ENCODE measurements at places on chromosomes 2 and 18.

DNA sequence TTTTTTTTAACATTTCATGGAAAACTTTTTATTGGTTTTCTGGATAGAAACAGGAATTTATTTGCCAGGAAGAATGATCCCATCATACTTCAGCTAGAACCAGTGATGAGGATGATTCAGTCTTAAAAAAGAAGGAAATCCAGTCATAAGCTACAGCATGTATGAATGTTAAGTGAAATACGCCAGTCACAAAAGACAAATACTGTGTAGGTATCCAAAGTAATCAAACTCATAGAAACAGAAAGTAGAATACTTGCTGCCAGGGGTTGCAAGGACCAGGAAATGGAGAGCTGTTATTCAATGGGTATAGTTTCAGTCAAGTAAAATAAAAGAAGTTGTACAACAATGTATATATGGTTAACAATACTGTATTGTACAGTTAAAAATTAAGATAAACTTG lies 21.3 kb downstream of the PSME4 start:
- DNase-seq, result no peak

DNA sequence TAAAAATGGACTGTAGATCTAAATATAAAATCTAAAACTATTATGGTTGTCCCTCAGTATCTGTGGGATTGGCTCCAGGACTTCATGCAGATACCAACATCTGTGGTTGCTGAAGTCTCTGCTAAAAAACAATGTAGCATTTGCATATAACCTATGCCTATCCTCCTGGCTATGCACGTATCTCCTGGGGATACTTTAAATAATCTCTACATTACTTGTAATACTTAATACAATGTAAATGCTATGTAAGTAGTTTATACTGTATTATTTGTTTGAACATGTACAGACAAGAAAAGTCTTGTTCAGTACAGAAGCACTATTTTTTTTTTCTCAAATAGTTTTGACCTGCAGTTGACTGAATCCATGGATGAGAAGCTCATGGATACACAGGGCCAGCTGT lies 134.9 kb downstream of the ZAP70 start:
- no peak for DNase-seq

GRCh38 chr2:73218298-73218697 lies 4.3 kb downstream of the SMYD5 start:
- DNase-seq, result no peak

GRCh38 chr18:55405475-55405874 lies 182.5 kb downstream of the TCF4 start:
- DNase-seq, result no peak

DNA sequence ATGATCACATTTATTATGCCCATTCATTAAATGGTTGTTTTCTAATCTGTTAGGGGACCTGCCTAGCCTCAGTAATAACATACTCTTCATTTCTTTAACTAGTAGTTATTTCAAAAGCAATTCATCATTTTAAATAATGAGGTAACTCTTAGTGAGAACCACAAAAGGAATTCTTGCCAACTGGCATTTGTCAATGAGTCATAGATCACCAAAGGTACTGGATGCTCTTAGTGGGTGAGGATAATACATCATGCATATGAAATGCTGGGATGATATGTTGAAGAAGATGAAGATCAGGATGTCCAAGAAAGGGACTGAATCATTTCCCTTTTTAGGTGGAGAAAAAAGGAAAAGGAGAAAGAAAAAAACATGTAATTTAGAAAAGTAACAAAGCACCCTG lies 826.2 kb upstream of the DDX18 start:
- DNase-seq, result no peak

DNA sequence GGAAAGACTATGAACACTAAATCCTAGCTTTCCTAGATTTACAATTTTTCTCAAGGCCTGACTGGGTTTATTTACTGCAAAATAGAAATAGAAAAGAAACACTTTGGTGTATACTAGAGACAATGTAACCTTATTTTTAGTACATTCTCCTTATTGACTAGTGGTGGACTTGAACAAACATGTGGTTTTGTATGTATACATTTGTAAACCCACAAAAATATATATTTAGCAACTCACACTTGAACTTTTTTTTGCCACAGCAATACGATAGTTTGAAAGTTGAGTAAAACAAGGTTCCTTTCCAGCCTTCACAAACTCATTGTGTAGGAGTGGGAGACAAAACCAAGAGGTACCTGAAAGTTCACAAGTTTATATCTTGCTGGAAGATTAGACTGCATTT lies 1633.4 kb upstream of the LRRTM1 start:
- DNase-seq, result no peak

GRCh38 chr2:46072101-46072820 lies 224.9 kb upstream of the EPAS1 start:
- DNase-seq, result no peak

DNA sequence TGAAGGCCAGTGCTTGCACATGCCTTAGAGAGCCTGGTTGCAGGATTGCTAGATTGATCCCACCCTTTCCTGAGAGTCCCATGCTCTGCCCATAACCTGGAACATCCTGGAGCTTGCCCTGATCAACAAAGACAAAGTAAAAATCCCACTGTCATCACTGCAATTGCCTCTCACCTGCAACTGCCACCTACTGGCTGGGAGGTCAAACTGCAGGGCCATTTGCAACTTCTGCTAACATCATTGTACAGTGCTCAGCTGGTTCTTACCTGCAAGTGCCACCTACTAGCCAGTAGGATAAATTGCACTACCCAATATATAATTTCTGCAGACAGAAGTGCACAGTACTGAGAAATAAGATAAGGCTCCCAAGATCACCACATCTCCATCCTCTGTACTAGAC lies 947.5 kb downstream of the CPS1 start:
- no peak for DNase-seq

- no peak for DNase-seq
These were observed 248.6 kb downstream of the LOXHD1 start for GRCh38 chr18:46408334-46408987.

- DNase-seq, result no peak
These were observed 41.1 kb downstream of the UPP2 start for GRCh38 chr2:158142568-158143332.

- no peak for DNase-seq
These were observed 10.6 kb upstream of the GALNT5 start for GRCh38 chr2:157246765-157247407.

- no peak for DNase-seq
These were observed 113.3 kb upstream of the ACVR1C start for GRCh38 chr2:157741819-157742484.

All from activated CD4-positive, CD25-positive, alpha-beta regulatory T cell treated with anti-CD3 and anti-CD28 coated beads, Interleukin-2, amount 50 U/mL, for 72 hours (primary cell).